ENCODE measurements at places on chromosomes 11 and 22. TPM values are rescaled to one million over a fixed set of nuclear protein-coding genes. Genes with fewer than 3 reads are reported as not detected.

OR4A16 gene
- total RNA-seq = not detected

CST6 gene
- total RNA-seq = 0.45 TPM

ANKK1 gene
- not detected for total RNA-seq

OR2AT4 gene
- not detected for total RNA-seq

DNA sequence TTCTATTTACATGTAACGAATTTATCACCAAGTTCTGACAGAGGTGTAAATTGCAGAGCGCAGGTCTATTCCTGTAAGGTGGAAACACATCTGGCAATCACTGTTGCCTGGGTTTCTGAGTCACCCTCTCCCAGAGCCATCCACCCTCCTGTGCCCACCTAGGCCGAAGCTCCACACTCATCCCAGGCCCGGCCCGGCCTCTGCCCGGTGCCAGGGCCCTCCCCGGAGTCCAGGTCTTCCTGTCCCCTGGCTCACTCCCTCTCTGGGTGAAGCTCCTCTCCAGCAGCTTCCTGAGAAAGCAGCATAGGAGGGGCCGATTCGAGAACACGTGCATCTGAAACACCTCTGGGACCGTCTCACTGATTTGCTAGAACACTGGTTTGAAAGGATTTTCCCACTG is 308.2 kb downstream of the SHANK2 start:
- no peak for DNase-seq

DNA sequence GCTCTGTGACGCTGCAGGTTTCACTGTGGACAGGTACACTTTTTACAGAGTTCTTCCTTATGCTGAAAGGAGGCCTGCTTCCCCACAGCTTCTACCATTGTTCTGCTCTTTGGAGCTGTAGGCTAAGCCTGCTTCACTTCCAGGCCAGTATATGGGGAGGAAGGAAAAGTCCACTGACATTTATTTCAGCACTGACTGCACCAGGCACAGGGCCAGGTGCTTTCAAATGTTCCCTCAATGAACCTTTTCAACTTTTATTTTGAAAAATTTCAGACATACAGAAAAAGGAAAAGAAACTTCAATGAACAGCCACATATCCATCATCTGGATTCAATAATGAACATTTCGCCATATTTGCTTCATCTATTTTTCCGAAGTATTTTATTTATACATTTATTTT is 22.0 kb downstream of the POU2F3 start:
- no peak for DNase-seq

DNA sequence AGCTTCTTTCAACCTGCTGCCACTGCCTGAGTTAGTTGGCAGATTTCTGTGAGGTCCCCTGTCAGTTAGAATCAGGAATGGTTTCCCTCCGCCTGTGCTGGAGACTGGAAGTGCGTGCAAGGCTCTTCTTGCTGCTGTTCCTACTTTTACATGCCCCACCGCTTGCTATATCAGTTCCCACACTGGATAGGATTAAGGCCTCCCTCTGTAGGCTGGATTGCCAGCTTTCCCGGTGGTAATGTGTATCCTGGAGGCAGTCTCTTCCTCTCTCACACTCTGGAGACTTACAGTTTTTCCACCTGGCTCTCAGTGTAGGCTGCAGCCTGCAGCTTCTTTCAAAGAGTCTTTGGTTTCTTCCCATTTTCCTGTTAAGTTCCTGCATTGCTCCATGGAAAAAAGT is 66.5 kb downstream of the ARHGAP42 start:
- no peak for DNase-seq

DNA sequence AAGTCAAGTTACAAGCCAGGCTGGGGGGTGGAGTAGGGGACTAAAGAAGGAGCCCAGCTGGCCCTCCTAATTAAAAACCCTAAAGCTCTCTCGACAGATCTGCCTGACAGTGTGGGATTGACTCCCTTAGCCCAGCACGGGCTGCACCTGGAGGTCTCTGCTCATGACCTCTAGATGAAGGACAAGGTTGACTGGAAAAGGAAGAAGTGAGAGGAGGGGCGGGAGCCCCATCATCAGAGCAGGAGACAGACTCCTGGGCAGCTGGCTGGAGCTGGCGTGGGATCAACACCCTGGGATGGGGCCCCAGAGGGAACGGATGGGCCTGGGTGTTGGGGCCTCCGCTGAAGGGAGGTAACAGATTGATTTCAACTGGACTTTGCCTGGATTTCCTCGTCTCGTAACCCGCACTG is 46.1 kb downstream of the RPUSD4 start:
- no peak for DNase-seq

DNA sequence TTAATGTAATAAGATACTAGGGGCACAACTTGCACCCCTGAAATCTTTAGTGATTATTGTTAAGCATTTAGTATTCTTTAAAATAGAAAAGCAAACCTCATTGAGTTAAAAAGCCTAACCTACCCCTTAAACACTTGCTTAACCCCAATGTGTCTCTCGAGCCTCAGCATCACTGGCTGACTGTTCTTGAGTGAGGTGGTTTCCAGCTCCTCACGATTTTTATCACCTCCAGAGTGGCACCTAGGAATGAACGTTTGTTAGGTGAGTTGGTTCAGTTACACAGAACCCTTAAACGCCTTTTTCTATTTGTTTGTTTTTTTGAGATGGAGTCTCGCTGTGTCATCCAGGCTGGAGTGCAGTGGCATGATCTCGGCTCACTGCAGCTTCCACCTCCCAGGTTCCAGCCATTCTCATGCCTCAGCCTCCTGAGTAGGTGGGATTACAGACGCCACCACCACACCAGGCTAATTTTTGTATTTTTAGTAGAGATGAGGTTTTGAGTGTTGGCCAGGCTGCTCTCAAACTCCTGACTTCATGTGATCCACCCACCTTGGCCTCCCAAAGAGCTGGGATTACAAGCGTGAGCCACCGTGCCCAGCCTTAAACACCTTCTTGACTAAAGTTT is 13.7 kb downstream of the YWHAH start:
- DNase-seq = no peak

DNA sequence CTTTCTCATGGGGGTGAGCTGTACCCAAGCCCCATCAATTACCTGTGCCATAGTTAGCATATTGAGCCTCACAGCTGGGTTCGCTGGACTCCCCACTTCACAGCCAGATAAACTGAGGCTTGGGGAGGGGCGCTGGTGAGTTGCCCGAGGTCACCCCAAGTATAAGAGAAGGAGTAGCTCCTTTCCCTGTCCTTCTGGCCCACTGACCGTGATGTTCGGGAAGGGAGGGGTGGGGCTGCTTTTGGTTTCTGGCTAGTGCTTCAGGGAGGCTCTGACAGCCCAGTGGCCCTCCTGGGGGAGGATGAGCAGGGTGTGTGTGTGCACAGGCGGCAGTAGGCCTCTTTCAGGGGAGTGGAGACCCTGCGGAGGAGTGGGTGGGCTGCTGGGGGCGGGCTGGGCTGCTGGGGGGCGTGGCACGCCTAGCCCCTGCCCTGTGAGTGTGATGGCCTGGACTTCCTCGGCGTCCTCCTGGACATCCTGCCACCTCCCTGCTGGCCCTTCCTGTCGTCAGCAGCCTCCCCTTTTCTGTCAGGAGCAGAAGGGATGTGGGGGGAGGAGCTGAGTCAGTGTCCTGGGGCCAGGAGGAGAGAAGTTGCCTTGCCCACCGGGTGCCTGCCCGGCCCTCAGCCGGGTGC is 50.3 kb downstream of the TRIOBP start:
- DNase-seq = peak; percentile 75

DNA sequence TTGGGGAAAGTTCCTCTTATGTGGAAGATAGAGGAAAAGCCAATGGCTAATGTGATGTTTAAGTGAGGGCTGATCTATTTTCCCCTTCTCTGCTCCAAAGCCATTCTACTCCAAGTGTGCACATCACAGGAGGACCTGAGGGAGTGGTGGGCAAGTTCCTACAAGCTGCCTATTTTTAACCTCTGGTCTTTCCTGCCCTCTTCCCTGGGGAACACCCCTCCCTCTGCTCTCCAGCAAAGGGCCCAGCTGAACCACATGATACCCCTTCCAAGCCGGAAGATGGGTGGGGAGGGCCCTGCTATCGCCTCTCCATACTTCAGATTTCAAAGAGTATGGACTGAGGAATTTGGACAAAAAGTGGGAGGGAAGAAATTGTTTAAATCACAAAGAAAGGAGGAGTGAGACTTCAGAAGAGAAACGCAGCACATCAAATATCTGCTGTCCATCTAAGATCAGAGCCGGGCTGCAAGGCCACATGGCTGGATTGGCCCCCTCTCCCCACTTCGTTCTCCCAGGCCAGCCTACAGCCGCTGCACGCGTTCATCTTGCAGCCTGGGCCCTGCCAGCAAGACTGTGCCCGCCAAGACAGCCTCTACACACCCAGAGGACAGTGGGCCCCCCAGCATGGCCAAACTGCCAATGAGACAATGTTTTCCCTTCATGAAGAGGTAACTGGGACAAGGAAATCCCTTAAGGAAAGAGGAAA is 77.5 kb downstream of the MICAL3 start:
- no peak for DNase-seq

- DNase-seq = peak; percentile 80
These were observed 14.9 kb downstream of the DCPS start for GRCh38 chr11:126318574-126319373.

DNA sequence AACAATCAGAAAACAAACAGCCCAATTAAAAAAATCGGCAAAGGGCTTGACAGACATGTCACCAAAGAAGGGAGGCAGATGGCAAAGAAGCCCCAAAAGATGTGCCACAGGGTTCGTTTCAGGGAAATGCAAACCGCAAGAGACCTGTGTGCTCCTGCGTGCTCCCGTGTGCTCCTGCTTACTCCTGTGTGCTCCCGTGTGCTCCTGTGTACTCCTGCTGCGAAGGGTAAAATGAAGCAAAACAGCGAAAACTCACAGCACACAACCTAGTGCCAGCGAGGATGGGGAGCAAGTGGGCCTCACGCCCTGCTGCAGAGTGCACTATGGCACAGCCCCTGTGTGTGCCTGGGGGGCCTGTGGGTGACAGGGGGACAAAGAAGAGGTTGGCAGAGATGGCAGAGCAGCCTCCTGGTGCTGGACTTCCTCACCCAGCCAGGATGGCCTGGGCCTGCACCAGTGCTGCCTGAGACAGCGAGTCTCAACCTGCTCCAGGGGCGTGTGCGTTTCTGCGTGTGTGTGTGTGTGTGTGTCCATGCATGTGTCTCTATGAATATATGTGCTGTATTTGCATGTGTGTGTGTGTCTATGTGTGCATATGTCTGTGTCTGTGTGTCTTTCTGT is 14.0 kb downstream of the ASCL2 start:
- DNase-seq = peak; percentile 49

DNA sequence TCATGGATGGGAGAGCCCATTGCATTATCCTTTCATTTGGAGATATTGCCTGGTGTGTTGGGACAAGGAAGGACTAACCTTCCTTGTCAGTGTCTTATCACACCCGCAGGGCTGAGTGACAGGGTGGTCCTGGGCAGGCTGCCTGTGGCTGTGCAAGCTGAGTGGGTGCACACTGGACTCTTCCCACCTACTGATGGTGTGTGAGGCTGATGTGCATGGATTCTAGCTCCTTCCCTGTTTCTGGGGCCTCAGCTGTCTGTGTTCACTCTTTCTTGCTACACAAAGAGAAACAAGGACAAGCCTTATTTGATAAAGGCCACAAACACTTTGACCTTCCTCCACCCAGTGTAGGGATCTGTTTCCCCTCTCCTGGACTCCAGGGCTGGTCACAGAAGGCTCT is 22.0 kb downstream of the TBX1 start:
- DNase-seq = no peak

- DNase-seq = no peak
These were observed 103.4 kb downstream of the FANCF start for GRCh38 chr11:22522225-22522624.

- no peak for DNase-seq
These were observed 13.0 kb upstream of the MYEOV start for GRCh38 chr11:69280994-69281393.

DNA sequence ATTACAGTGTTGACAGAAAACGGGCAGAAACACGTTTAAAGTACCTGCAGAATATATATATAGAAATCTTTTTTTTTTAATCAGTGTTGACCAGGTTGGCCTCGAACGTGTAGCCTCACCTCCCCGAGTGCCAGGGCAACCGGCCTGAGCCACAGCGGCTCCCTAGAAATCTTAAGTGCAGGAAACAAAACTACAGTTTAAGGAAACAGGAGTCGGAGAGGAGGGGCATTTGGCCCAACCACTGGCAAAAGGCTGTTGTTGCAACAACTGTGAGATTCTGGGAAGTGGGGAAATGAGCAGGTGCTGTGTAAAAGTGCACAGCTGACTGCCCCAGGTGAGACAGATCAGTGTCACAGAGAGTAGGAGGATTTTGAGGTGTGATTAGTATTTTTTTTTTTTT is 3.7 kb downstream of the YWHAH start:
- no peak for DNase-seq

GRCh38 chr11:44652901-44653644 is 73.7 kb upstream of the TSPAN18 start:
- DNase-seq = no peak

DNA sequence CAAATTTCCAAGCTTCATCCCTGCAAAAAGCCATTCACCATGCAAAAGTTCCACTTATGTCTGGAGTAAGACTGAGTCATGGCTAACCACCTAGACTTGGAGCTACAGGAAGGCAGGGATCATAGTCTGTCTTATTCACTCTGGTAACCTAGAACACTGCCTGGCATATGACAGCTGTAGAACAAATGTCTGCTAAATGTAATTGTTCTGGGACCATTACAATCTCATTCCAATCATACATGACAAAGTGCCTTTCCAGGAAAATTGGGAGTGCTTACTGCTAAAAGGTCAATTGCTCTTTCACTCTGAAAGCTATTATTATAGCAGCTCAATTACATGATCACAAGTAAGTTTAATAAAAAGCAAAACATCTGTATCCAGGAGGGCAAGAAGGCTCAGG is 99.1 kb upstream of the CHRM4 start:
- no peak for DNase-seq

DNA sequence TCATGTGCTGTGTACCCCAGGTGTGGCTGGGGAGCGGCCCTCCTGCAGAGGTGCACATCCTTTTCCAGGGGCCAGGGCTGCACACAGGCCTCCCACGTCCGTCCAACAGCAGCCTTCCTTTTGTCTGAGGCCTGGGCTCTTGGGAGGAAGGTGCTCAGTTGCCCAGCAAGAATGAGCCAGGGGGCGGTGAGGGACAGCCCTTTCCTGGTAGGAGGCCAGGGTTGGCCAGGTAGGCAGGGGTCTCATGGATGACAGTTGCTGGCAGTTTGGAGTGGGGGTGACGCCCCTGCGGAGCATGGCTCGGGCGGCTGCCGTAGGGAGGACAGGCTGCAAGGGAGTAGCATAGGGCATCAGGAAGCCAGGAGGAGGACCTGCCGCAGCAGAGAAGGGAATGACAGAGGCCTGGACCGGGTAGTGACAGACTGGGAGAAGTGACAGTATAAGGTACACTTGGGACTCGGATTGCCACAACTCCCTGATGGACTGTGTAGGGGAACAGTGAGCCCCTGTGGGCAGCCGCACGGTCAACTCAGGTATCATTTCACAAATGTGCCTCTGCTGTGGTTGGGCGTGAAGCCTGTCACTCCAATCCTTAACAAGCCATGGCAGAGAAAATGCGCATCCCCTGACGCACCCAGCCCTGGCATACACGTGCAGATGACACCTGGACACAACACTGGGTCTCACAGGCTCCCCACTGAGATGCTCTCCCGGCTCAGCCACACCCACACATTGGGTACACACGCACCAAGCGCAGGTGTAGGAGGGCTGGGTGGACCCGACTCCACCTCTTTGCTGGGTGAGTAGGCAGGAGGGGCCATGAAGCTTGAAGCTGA is 79.7 kb downstream of the DGCR2 start:
- DNase-seq = no peak

GRCh38 chr11:128745311-128746136 is 51.7 kb downstream of the FLI1 start:
- no peak for DNase-seq

Measured in activated CD4-positive, alpha-beta T cell treated with anti-CD3 and anti-CD28 coated beads, Interleukin-2, amount 10 ng/mL, durations not matched to agents 24 days and 14 days (primary cell).